Fibroblast of the aortic adventitia (primary cell): ENCODE measurements at places on chromosomes 6 and 20. TPM values are rescaled to one million over a fixed set of nuclear protein-coding genes. Genes with fewer than 3 reads are reported as not detected.

The PMEPA1 gene
- total RNA-seq = 1.4 and 1.6 TPM in 2 replicates

GRCh38 chr20:19757487-19758132 lies 448 bp upstream of the RIN2 start:
- DNase-seq = peak; percentile 85

- peak; percentile 81 for DNase-seq
Measured at GRCh38 chr6:128725271-128726233, 157.4 kb upstream of the LAMA2 start.

The KCNK15 gene
- 4.2 and 8.5 TPM in 2 replicates for total RNA-seq

- no peak for DNase-seq
Measured at GRCh38 chr20:10077886-10078285, 43.1 kb downstream of the ANKEF1 start.

DNA sequence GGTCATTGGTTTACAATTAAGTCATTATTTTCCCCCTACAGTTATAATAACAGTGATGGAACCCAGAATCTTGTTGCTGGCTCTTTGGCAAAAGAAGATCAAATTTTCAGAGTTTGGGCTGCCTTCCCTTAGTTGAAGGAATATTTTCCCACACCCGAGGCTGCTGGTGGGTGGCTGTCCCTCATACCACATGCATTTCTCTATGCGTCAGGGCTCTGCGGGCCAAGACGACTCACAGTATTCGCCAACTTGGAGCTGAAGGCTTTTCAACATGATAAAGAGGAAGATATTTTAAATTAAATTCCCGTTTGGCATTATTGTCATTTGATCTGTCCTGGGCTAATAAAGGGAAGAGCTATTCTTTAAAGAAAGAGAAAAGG lies 102.2 kb upstream of the SASH1 start:
- peak; percentile 93 for DNase-seq

GRCh38 chr20:37737826-37738420 lies 44.1 kb downstream of the CTNNBL1 start:
- peak; percentile 43 for DNase-seq

The MYT1 gene
- total RNA-seq = not detected in 2 replicates
